Bronchial smooth muscle cell (primary cell): ENCODE measurements at places on chromosomes 16 and 17. TPM values are rescaled to one million over a fixed set of nuclear protein-coding genes. Genes with fewer than 3 reads are reported as not detected.

NTN1 gene
- total RNA-seq = 0.16 and 1.0 TPM in 2 replicates

KDM8 gene
- total RNA-seq = 2.1 and 2.5 TPM in 2 replicates

TBC1D3C gene
- 1.5 TPM in 1 of 2 replicates, not detected in the other for total RNA-seq

SRL gene
- 0.26 and 0.47 TPM in 2 replicates for total RNA-seq

SEZ6L2 gene
- total RNA-seq = 5.5 and 7.5 TPM in 2 replicates

SEPTIN12 gene
- total RNA-seq = not detected in 2 replicates

CBLN1 gene
- not detected in 2 replicates for total RNA-seq

OTOP2 gene
- total RNA-seq = not detected in 2 replicates

PRSS21 gene
- 1.6 TPM in 1 of 2 replicates, not detected in the other for total RNA-seq

GNGT2 gene
- total RNA-seq = not detected in 2 replicates

NPW gene
- 0.47 and 0.60 TPM in 2 replicates for total RNA-seq

VKORC1 gene
- 91.7 and 95.6 TPM in 2 replicates for total RNA-seq

MYO15B gene
- 3.9 and 13.5 TPM in 2 replicates for total RNA-seq

OR1D2 gene
- not detected in 2 replicates for total RNA-seq

COG4 gene
- total RNA-seq = 89.2 and 94.5 TPM in 2 replicates

CRYBA1 gene
- not detected in 2 replicates for total RNA-seq

GPR142 gene
- total RNA-seq = 0.16 TPM in 1 of 2 replicates, not detected in the other

SDR42E2 gene
- total RNA-seq = under 0.01 TPM in 1 of 2 replicates, not detected in the other

KRTAP2-3 gene
- not detected in 2 replicates for total RNA-seq

MFSD6L gene
- not detected in 2 replicates for total RNA-seq

CD300A gene
- total RNA-seq = not detected in 2 replicates

DDX52 gene
- 13.4 and 14.4 TPM in 2 replicates for total RNA-seq

CTF1 gene
- 0.94 and 4.3 TPM in 2 replicates for total RNA-seq
